ENCODE measurements at places on chromosomes 2 and 18.

- DNase-seq, result no peak
Observed at GRCh38 chr2:27932396-27932795, 41.9 kb downstream of the BABAM2 start.

DNA sequence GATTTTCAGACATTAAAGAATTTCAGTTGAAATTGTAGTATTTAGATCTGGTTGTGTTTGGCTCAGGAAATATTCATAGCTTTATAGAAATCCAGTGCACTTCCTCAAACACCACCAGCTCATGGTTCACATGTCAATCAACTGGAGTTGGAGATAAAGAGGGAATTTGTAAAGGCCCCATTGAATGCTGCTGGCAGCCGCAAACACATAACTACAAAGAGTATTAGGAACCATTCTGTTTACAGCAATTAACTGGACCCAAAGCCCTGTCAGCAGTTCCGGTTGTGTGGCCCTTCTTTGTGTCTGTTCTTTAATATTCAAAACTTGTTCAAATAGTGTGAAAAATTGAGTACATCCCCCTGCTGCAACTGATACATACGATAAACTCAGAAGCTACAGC, 107.4 kb upstream of the LRRTM4 start:
- DNase-seq, result no peak

DNA sequence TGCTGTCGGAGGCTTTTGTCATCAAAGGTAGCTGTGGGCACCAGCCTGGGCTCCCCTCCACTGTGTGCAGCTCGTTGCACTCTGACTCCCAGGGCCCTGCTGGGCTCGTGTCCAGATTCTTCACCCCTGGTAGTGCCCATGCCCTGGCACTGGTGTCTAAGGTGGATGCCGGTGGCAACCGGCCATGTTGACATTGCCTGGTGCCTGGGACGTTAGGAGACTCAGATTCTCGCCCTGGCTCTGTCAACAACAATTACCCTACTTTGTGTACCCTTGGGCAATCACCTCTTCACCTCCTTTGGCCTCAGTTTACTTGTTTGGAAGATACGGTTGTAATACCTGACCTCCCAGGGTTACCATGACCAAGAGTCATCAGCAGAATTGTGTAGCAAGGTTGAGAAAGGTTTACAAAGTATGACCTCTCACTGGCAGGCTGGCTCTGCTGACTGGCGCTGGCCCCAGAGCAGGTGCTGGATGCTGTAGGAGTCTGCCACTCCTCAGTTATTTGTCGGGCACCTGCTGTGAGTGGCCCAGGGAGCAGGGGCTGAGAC, 41.5 kb upstream of the MCFD2 start:
- peak; percentile 17 for DNase-seq

DNA sequence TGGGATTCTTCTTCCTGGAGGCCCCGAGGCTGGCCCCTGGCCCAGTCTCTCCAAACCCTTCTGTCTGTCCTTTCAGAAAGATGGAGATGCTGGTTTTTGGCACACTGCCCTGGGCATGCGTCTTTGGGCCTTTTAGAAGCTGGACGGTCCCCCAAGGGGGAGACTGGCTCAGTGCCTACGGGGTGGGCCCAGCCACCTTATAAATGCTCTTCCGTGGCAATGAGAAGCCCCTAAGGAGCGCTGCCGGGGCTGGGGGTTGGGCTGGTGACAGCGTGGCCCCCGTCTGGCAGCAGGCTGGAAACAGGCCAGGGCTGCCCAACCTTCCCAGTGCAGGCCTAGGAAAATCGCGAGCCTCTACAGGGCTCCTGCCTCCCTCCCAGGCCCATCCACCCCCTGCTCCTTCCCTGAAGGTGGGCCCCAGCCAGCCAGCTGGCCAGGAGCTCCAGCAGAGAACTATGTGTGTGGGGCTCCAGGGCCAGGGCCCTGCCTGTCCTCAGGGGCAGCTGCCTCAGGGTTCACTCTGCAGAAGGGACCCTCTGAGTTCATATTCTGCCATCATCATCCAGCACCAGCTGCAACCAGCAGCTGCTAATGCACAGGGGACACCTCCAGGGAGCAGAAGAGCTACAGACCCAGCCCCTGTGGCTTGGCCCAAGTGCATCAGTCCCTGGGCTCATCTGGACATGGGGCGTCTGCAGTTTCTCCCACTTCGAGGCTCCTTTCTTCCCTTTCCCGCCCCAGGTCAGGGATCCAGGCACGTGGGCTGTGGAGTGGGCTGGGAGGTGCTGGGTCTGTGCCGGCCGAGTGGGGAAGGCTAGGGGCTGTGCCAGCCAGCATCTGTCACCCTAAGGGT, 107.6 kb upstream of the OTOS start:
- DNase-seq, result no peak

DNA sequence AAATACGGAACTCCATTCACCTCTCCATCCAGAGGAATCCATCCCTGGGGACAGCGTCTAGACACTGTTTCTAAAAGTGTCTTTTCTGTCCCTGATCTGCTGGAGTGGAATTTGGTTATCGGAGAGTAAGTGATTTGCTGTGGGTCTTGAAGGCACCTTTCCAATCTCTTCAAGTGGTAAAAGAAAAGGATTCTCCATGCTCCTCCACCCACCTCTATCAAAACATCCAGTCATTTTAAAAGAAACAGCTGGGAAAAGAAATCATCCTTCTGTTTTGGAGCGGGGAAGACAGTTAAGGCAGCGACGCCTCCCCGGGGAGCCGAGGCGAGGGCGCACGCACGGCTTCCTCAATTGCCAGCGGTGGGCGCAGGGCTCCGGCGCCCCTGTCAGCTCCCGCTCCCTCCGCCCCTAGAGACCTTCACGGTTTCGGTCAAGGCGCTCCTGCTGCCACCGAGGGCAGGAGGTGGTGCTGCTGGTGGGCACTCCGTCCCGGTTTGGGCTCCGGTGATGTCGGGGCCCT, 547 bp downstream of the SLC35F5 start:
- DNase-seq, result peak; percentile 27

GRCh38 chr2:20590704-20591515, 60.0 kb downstream of the HS1BP3 start:
- no peak for DNase-seq

- DNase-seq, result no peak
Observed at GRCh38 chr2:226690461-226691024, 109.1 kb downstream of the IRS1 start.

DNA sequence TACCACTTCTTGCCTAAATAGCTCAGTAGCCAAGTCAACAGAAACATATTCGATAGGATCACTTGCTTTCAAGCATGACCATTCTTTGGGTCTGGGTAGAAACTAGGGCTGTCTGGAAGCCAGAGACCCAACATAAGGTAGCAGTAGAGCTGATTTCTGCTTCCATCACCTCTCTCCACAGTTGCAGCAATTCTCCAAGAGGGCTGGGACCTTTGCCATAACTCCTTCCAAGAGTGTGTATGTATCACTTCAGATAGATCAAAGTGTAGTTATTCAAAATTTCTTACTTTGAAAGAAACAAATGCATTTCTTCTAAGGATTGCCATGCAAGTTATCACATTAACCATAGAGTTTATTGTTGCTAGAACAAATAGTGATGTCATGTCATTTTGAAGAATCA, 172.0 kb upstream of the GALNT5 start:
- no peak for DNase-seq

DNA sequence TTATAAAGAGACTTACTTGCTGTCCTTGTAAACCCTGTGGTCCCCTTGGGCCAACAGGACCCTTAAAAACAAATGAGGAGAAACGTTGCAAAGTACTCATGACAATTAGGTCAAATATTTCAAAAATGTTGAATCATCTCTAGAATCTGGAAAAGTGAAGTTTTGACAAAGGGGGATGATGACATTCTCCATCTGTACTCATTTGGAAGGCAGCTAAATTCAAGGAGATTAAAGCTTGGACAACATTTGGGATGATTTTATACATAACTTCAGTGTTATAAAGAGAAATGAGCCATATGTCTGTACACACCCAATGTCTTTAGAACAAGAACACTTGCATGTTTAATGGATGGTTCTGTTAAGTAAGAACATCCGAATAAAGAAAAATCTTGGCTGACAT, 92.9 kb downstream of the COL5A2 start:
- no peak for DNase-seq

- no peak for DNase-seq
Observed at GRCh38 chr2:215355801-215356200, 43.9 kb downstream of the ATIC start.

DNA sequence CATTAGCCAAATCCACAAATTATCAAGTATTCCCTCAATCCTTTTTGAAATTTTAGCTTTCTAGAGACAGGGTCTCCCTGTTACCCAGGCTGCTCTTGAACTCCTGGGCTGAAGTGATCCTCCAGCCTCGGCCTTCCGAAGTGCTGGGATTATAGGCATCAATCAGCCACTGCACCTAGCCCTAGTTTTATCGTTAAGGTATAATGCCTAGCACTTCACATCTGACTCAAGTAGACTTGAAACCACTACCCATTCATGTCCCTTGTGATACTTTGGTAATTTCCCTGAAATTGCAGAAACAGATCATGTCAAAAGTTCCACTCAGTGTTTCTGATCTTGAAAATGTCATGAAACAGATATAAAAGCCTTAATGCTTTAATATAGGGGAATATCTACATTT, 26.3 kb downstream of the MEX3C start:
- DNase-seq, result no peak

DNA sequence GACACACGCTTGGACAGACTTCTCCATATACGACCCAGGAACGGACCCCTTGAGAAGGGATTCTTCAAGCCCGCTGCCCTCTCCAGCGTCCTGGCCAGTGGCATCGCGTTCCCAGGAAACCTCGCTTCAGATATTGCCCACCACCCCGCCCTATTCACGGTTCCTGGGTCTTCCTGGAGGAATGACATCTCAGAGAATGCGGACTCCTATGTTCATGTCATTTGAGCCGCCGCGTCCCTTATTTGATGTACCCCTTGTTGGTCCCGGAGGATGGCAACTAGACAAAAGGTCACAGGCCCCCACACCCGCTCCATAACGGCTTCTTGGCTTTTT, 588 bp upstream of the CCDC93 start:
- DNase-seq, result no peak

DNA sequence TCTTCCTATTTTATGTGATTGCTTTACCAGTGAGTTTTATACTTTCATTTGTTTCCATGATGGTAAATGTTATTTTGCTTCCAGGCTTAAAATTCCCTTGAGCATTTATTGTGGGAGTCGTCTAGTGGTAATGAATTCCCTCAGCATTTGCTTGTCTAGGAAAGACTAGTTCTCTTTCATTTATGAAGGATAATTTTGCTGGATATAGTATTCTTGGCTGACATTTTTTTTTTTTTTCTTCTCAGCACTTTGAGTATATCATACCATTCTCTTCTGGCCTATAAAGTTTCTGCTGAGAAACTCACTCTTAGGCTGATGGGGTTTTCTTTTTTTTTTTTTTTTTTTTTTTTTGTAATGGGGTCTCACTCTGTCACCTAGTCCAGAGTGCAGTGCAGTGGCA, 99.1 kb downstream of the EDAR start:
- DNase-seq, result no peak

- DNase-seq, result no peak
Observed at GRCh38 chr2:240460253-240460711, 24.8 kb downstream of the GPC1 start.

DNA sequence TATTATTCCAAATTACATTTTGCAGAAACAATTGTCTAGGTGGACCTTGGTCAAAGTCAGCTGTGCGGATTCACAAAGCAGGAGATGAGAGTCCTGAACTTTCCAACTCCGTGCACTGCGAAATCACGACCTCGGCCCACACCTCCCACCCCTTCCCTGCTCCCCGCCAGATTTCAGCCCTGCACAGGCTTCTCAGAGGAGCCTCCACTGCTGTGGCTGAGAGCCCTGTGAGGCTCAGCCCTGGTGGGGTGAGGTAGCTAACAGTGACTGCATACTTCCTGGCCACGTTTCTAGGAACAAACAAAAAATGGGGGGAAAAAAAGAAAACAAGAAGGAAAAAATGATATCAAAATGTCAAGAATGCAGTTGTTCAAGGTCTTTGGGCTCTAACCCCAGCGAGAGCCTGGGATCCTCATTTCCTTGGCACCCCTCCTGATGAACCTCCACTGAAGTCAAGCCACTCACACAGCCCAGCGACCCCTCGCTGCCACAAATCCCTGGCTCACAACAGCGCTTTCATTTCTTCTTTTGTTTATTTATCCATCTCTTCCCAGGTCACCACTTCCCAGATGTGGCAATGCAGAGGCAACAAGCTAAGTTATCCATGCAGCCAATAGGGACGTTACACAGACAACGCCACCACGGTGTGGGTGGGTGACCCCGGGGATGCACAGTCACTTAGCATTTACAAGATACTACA, 729.7 kb upstream of the ID2 start:
- DNase-seq, result no peak

DNA sequence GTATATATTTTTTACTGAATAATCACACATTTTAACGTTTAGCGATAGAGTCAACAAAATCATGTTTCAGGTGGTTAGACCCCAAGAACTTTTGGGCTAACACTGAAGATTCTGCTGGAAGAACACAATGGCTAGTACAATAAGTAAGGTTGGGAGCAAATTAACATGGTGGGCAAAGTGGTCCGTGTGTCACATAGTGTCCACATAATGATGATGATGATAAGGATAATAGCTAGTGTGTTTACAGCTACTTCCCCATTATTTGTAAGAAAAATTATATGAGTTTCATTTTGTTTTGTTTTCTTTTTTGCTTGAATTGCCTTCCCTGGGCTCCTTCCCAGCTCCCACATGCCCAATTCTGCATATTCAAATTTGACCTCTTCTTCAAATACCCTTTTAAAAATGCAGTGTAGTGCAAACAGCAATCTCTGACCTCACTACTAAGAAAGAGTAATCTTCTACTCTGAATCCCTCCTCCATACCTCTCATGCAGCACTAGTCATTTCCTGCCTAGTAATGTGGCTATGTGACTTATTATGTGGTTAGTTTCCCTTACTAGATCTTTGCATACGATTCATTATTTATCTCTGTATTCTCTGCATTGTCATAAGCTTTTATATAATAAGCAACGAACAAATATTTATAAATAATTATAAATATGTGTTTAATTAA, 16.9 kb upstream of the VPS54 start:
- DNase-seq, result no peak

GRCh38 chr2:12270876-12271588, 445.7 kb upstream of the TRIB2 start:
- DNase-seq, result no peak

- DNase-seq, result no peak
Observed at GRCh38 chr2:200863782-200864175, 679 bp downstream of the CLK1 start.

- DNase-seq, result no peak
Observed at GRCh38 chr18:10437837-10438236, 16.6 kb upstream of the APCDD1 start.

DNA sequence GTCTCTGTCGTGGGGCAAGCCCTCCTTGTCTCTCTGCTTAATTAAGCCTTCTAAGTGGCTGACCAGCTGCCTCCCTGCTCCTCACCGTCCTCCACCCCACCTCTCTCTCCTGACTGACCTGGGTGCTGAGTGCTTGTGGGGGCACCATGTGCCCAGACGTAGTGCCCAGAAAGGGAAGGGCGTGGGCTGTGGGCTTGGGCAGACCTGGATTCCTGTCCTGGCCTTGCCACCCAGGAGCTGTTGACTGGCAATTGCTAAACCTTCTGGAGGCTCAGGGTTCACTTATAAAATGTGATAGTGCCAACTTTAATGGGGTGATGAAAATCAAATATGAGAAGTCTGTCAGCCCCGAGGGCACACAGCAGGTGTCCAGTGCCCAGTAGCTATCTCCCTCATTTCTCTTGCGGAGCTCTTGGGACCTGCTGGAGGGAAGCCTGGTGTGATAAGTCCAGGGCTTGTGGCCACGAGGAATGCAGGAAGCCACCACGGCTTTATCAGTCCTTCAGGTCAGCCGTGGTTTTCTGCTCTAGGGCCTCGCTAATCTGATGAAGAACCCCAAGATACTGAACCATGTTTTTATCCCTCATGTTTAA, 22.0 kb upstream of the INHBB start:
- no peak for DNase-seq

GRCh38 chr2:169143998-169144397, 74.6 kb downstream of the DHRS9 start:
- DNase-seq, result no peak
